Activated CD4-positive, alpha-beta T cell treated with anti-CD3 and anti-CD28 coated beads, Interleukin-2, amount 50 U/mL, for 16 hours (primary cell): ENCODE measurements at places on chromosomes 13 and 19.

GRCh38 chr19:45615795-45616703 is 14.0 kb upstream of the GPR4 start:
- DNase-seq, result peak; percentile 88

DNA sequence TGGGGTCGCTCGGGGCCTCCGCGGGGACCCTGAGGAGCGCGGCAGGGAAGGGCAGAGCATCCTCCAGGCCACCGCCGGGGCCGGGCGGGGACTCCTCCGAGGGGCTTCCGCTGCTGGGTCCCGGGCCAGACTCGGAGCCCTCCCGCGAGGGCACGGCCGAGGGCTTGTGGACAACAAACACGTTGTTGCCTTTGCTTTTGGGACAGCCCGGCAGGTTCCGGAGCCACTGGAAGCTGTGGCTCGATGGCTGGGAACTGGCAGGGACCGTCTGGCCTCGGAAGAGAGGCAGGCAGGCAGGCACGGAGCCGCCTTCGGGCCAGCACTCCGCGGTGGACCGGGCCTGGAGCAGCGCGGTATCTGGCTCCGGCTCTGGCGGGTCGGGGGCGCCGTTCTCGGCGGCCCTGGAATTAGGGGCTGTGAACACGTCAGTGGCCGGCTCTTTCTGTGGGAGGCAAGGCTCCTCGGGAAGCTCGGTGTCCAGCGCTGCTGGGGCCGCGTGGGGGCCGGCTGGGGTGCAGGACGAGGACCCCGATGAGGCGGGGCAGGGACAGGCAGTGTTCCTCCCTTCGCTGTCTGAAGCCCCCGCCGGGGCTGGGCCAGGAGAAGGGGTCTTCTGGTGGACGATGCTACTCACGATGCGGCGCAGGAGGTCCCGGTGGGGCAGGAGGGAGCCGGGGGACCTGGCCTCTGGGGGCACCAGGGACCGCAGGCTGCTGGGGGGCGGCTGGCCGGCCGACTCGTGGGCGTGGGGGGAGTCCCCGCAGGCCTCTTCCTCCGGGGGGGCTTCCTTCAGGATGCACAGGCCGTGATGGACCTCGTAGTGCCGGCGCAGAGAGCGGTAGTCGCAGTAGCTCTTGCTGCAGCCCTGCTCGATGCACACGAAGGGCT is 27.6 kb downstream of the ZNF541 start:
- no peak for DNase-seq

DNA sequence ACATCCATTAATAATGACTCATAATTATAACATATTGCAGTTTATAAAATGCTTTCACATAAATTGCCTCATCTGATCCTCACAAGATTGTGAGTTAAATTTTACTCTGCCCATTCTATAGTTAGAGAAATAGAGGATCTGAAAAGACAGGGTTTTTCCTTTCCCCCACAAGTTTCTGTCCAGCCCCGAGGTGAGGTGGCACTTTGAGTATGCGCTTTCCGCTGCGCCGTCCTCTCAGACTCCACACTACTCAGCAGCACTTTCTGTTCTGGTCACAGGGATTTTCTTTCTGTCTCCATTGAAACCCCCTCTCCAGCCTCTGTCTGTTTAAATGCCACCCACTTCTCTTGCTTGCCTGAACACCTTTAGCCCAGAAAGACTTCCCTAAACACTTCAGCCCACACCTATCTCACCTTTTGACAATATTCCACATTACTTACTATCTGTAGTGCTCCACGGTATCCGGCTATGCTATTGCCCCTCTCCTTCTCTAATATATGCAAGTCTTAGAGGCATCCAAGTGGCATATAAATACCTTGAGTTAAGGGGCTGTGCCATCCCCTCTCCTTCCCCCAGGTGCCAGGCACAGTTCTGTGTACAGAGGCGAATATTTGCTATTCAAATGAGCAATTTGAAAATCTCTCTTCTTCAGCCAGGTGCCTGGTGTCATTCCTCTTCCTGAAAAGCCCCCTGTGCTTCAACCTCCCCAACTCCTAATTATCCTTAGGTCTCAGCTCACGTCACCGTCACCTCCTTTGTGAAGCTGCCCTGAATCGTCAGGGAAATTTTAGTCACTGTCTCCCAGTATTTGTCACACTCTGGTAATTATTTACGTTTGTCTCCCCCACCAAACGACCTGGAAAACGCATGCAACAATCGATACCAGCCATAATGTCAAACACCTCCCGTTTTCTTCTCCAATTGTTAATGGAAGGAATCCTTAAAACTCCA is 268.7 kb downstream of the NHLRC3 start:
- peak; percentile 46 for DNase-seq

DNA sequence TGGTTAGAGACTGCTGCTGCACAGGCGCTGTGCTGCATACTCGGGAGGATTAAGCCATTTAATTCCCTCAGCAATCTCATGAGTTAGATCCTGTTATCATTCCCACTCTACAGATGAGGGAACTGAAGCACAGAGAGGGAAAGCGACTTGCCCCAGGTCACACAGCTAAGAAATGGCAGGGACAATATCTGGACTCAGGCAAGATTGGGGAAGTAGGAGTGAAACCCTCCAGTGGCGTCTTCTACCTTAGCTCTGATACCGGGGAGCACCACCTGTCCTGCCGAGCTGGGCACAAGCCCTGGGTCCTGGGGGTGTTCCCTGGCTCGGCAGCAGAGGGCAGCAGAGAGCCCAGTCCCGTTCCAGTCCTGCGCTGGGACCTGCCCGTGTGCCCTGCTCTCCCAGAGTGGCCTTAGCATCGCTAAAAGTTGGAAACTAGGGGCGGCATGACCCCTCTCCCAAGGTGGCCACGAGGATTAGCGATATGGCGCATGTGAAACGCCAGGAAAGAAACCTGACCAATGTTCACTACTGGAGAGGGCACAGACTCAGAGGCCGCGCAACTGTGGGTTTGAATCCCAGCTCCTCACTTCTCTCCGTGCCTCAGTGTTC is 20.5 kb downstream of the CYTH2 start:
- peak; percentile 84 for DNase-seq

- DNase-seq, result no peak
Measured at GRCh38 chr13:100525453-100526317, 62.9 kb downstream of the GGACT start.

DNA sequence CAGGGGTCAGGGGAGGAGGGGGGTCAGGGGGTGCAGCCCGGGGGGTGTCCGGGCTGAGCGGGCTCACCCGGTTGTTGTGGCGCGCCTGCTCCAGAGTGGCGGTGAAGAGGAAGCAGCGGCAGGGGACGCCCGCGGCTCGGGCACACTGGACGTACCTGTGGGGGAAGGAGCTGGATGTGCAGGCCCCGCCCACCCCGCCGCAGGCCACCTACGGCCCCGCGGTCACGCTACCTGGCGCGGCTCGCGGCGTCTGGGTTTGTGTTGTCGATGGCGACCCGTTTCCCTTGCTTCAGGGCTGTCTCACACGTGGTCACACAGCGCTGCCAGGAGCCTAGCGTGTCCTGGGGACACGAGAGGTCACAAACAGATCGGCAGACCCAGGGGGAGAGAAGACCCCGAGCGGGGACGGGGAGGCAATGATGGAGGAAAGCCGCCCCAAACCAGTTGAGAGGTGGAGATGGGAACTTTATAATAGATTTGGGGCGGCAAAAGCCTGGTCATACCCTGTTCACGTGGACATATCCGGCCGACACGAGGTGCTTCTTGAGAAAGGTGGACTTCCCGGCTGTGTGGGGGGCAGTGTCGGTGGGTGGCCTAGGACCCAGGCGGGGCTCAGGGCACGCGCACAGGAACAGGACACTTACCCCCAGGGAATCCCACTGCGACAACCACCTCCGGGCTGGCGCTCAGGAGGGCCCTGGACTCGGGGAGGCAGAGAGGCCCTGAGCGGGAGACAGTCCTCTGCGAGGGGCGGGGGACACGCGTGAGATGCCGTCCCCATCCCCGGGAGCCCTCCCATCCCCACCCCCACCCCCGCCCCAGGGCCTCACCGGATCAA is 5.6 kb downstream of the PNKP start:
- DNase-seq, result no peak

GRCh38 chr13:59951011-59951410 is 212.7 kb downstream of the DIAPH3 start:
- no peak for DNase-seq

DNA sequence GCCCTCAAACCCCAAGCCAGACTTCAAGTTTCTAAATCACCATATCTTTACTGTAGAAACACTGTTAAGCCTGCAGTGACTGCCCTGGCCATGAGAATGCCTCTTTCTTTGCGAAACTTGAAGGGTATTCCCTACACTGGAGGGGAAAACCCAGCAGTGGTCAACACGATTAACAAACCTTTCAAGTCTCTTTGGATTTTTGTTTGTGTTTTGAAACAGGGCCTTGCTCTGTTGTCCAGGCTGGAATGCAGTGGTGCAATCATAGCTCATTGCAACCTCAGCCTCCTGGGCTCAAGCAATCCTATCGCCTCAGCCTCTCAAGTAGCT is 17.4 kb upstream of the POMP start:
- DNase-seq, result no peak

GRCh38 chr13:78714717-78715116 is 55.8 kb upstream of the OBI1 start:
- no peak for DNase-seq
